Right kidney (tissue), 9 donors: ENCODE measurements at places on chromosomes 13 and 19.
A peak's percentile ranks its signal among the peaks of the same experiment; 100 is the strongest.

DNA sequence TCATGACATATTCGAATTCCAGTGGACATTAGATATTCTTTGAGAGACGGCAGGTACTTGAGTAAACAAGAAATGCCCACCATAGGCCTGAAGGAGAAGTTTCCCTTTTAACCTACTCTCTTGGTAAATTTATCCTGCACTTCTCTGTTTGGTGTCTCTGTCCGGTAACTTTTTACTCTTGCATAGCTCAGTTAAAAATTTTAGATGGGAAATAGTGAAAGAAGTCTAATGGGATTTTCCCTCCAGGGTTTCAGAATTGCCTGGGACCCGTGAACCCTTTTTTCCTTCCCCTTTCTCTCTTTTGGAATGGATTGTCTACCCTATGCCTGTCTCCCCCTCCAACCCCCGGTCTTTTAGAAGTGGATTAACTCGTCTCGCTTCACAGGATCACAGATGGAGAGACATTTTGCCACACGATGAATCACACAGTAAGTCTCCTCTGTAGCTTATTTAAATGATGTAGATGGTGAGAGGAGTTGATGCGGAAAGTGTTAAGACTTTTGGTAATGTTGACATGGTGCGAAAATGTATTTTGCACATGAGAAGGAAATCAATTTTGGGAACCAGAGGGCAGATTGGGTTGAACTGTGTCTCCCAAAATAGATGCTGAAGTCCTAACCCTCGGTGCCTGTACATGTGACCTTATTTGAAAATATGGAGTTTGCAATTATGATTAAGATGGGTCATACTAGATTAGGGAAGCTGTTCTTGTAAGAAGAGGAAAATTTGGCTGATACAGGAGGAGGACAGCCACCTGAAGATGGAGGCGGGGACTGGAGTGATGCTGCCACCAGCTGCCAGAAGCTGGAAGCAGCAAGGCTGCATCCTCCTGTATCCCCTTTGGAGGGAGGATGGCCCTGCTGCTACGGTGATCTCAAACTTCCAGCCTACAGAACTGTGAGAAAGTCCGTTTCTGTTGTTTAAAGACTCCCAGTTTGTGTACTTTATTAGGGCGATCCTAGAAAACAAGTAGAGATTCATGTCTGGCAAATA lies 711 bp upstream of the MIPEP start:
- DNase-seq = peak; percentile 37

DNA sequence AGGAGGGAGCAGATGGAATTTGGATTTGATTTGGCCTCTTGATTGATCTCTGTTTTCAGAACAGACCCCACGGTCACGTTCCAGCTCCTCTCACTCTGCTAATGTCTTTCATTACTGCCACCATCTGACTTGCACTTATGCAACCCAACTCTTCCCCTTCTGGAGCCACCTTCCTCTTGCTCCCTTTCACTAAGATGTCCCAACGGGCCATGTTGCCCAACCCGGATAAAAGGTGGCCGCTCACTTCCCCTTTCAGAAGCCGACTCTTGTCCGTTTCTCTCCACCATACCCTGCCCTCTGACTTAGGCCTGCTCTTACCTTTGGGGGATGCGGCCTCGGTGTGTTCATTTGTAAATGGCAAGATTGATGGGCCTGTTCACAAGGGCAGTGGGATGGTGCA lies 27.4 kb upstream of the CYP4F8 start:
- no peak for DNase-seq

- DNase-seq = no peak
Observed at GRCh38 chr13:99624936-99625540, 123.8 kb downstream of the TM9SF2 start.

- DNase-seq = no peak
Observed at GRCh38 chr13:66888698-66889097, 341.4 kb downstream of the PCDH9 start.

DNA sequence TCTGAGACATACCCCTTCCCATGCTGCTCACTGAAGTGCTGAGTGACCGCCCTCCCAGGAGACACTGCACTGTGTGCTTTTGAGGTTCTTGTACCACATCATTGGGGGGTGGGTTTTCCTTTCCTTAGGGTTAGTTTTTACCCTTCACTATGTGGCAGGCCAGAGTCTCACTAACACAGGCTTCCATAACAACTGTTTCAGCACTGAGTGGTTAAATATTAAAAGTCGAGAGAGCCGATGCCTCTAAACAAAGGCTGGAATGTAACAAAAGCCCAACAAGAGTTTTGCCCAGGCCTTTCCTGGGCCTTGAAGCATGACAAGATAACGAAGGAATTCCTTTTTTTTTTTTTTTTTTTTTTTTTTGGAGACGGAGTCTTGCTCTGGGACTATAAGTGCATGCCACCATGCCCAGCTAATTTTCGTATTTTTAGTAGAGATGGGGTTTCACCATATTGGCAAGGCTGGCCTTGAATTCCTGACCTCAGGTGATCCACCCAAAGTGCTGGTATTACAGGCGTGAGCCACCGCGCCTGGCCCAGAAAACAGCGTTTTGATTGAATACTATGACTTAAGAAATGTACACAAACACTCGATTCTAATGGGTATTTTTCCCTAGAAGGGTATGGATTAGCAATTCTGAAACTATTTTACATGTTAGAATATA lies 46.5 kb downstream of the ZNF823 start:
- DNase-seq = no peak

DNA sequence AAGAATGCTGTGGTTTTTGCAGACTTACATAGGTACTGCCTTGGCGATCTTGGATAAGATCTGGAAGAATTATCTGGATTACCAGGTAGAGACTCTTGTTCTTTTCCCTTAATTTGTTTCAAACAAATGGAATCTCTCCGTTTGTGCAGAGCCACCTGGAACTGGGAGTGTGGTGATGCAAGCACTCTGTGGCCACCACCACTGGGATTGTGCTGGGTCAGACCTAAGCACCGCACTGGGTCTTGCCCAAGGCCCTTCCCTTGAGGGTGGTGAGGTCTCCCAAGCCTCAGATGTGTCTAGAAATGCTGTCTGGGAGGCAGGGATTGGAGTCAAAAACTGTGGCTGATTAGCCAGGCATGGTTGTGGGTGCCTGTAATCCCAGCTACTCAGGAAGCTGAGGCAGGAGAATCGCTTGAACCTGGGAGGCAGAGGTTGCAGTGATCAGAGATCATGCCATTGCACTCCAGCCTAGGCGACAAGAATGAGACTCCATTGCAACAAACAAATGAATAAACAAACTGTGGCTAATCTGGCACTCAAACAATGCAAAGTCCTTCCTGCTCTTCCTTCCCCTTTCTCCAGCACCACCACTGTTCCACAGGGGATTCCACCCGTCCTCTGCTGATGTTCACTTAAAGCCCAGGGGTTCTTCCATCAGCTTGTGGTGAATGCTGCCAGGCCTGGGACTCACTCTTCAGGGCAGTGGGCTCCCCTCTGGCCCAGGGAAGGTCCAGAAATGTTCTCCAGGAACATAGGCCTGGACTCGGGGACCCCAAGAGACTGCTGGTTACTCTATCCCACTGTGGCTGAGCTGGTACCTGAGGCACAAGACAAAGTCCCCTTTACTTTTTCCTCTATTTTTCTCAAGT lies 10.8 kb upstream of the CEACAM1 start:
- no peak for DNase-seq

DNA sequence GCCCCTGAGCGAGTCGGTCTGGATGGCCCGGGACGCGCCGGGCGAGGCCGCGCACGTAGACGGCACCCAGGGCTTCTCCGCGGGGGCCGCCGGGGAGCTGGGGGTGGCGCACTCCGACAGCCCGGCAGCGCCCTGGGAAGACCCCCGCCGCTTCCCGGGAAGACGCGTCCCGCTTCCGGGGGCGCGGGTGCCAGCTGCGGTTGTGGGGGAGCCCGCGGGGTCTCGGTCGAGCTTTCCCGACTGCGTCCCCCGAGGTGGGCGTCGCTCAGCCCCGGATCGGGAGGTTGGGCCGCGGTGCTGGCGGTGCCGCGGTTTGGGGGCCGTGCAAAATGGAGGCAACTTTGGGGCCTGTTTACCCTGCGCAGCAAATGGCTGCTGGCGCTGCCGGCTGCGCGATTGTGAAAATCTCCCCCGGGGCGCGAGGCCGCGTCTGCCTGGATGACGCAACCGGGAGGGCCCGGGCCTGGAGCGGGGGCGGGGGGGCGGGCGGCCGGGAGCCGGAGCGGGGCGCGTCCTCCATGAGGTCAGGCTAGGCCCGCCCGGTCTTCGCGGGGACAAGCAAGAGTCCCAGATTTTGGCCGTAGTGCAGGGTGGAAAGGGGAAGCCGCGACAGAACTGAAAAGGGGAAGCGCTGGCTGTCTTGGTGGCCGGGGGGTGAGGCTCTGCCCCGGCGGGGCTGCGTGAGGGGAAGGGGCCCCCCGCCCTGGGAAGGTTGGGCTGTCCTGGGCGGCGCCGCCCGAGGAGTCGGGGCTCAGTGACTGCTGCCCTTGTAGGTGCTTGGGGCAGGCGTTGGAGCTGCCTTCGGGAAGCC lies 11.3 kb downstream of the PEAK3 start:
- peak; percentile 63 for DNase-seq

DNA sequence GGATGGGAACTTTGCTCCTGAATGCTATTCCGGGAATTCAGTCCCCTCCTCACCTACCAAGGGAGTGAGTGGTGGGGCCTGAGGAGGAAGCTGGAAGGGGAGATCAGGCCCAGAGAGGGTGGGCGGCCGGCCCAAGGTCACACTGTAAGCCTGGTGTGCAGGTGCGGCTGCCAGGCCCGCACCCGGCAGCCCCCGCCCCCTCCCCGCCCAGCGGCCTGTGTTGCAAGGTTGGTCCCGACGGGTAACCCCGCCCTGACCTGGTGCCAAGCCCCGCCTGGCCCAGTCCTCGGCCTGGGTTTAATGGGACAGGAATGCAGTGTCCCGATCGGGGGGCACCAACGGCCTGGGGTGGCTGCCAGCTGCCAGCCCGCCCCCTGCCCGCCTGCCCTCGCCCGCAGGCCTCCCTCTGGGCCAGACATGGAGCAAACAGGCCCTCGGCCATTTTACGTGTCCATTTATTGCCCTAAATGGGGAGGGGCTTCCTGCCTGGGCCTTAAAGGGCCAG lies 5.5 kb downstream of the ZBTB7A start:
- DNase-seq = no peak

GRCh38 chr13:29106651-29107050 lies 286.5 kb downstream of the MTUS2 start:
- DNase-seq = no peak

DNA sequence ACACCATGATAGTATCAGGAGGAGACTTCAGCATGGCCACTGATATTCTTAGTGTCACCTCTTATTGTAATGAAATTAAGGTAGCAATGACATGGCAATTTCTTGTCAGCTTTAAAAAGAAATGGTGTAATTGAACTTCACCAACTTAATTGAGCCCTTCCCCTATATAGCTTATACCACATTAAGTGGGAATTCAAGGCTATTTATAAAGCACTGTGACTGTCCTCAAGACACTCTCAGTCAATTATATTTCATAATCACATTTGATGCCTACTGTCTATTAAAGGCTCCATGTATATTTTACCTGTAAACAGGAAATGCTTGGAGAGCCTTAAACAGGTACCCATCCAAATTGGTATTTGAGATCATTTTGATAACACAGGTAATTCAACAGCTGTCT lies 28.3 kb downstream of the KLF12 start:
- no peak for DNase-seq
